Anterior cingulate cortex (tissue), 58 donors: ENCODE measurements at places on chromosomes 2 and 18.

DNA sequence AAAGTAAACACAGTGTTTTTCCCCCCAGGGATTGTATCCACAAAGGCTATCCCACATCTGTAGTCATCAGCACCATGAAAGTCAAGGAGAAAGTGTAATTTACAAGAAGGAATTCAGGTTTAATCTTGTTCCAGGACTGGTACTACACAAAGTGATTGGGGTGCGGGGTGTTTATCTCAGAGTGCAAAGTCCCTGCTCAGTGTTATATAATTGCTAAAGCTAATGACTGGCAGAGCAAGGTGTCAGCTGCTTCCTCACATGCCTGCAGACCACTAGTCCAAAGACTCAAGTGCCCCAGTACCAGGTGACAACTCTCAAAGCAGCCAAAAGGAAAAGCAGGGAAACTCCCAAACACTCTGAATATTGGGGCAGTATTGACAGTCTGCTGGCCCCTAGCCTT lies 40.4 kb upstream of the PDCL3 start:
- DNase-seq: no peak

- no peak for DNase-seq
Measured at GRCh38 chr2:70807102-70807827, 13.1 kb downstream of the CLEC4F start.

GRCh38 chr18:713135-713490 lies 683 bp upstream of the ENOSF1 start:
- no peak for DNase-seq

DNA sequence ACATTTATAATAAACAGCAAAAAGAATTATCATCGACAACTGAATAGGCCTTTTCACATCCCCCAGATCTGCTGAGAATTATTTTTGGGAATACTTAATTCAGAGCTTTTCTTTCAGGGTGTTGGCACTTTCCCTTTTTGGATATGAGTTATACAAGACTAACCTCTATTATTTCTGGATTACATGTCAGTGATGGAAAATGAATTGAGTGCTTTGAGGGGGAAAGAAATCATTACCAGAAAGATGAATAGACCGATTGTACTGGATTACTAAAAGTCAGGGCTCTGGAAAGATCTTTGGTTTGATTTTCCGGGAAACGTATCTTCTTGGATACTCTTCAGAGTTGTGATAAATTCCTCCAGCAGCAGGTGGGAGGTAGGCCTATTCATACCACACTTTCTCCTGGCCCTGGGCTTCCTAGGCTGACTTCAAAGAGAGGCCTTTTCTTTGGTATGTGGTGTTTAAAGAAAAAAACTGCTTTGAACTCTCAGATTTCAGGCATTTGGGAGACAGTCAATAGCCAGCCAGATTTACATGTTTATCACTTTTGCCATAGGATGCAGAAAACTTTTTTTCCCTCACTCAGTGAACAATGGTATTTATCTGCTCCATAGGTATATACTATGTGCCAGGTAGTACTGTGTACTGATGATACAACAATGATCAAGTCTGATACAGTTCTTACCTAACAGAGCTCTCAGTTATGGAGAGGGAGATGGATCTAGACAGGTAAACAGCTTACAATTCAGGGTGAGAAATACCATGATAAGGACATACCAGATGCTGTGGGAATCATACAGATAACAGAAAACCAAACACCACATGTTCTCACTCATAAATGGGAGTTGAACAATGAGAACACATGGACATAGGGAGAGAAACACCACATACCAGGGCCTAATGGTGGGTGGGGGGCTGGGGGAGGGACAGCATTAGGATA lies 63.3 kb upstream of the ACTR3 start:
- DNase-seq: no peak

- DNase-seq: no peak
Measured at GRCh38 chr2:167052825-167053224, 164.5 kb downstream of the XIRP2 start.

DNA sequence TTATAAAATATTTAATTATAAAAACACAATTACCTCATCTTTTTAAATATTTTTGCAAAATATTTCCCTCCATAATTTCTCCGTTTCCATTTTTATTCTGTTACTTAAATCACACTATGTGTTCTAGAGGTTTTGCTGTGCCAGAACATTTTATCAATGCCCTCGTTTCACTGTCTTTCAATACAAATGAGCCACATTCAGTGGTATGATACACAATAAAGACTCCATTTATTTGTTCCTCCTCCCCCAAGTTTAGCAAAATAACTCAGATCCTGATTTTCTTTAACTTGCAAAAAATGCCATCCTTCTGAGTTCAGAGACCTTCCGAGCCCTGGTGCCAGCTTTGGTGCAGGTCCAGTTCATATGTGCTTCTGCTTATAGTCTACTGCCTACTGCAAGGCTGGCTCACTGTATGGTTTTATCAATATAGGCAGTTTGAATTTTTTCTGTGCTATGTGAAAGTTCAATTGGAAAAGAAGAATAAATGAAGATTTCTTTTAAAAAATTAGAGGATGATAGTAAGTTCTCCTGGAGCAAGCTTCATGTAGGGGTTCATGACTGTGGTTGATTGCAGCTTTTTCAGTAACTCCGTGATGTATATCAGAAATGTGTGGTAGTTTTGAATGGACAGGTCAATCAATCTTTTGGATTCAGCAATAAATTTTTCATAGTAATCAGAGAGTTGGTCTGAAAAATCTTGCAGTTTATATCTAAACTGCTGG lies 42.5 kb downstream of the APOB start:
- no peak for DNase-seq

- DNase-seq: no peak
Measured at GRCh38 chr2:132366421-132367180, 50.0 kb upstream of the GPR39 start.

DNA sequence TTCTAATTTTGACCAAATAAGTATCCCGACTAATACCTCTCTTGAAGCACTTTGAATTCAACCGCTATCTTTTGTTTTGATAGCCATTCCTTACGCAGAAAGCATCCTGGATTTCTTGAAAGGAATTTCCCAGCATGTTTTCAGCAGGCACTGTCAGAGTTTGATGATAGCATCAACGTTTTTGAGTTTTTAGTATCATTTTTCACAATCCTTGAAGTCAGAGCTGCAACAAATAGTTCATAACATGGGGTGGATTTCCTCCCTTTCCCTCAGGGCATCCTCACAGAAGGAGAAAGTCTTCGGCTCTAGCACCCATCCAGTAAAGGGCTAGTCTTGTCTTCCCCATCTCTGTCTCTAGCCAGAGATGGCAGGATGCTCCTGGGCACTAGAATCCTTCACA lies 46.2 kb downstream of the ANKRD44 start:
- no peak for DNase-seq

- DNase-seq: no peak
Measured at GRCh38 chr2:122148128-122148767, 392.8 kb downstream of the TSN start.

DNA sequence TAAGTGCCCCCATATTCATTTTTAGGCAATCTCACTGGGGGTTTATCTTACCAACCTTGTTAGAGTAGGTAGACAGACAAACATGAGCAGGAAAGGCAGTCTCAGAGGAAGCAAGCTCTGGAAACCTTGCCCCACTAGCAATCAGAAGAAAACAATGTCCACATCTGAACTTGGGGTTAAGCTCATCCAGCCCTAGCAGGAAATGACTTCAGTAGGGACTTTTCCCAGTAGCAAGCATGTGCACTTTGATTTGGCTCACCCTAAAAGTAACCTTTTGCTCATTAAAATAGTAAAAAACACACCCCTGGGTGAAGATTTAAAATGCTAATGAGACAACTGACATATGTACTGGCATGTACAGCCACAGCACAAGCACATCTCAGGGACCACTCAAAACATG lies 175.5 kb downstream of the AKAIN1 start:
- no peak for DNase-seq

DNA sequence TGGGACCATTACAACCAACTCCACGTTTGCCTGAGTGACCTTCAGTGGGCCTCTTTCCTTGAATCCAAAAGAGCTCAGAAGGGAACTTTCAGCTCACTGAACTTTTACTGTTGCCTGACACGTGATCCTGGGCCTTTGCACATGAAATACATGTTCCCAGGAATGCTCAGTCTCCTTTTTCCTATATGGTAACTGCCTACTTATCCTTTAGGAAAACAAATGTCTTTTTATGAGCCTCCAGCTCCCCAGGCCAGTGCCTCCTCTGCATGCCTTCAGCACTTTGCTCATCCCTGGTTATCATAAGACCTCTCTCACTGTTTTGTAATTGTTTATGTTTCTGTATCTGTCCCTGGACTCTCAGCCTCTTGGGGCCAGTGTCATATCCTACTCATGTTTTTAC lies 5.1 kb downstream of the PLA2R1 start:
- DNase-seq: no peak

DNA sequence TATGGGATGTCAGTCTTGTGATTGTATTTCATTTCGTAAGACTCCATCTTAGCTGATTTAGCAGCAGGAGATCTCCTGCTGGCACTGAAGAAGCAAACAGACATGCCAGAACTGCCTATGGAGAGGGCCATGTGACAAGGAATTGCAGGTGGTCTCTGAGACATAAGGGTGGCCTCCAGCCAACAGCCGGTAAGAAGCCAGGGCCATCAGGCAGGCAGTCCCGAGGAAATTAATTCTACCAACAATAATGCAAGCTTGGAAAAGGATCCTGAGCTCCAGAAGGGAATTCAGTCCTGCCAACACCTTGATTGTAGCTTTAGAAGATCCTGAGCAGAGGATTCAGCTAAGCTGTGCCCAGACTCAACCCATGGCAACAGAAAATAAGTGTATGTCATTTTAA lies 87.1 kb upstream of the DNAJC10 start:
- no peak for DNase-seq

DNA sequence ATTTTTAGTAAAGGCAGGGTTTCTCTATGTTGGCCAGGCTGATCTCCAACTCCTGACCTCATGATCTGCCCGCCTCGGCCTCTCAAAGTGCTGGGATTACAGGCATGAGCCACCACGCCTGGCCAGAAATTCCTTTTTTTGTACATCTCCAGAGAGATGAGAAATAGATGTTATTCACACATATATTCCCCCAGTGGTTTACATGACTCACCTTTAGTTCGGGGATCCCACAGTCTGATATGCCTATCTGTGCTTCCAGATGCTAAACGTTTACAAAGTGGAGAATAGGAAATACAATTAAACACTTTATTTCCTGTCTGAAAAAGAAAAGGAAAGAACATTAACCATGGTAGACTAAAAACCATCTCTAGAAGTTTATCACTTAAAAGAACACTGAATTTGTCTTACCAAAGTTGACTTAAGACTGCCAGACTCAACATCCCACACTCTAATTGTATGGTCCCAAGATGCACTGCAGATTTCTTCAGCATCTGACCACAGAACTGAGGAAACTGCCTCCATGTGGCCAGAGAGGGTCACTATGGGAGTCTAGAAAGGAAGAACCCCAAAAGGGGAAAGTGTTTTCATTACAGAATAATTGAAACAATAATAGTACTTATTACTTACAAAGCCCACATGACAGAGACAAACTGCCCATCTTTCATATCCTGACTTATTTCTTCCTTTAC lies 12.6 kb upstream of the ICA1L start:
- no peak for DNase-seq

- DNase-seq: no peak
Measured at GRCh38 chr2:26687328-26687727, 5.2 kb upstream of the KCNK3 start.

GRCh38 chr2:128237081-128237534 lies 81.6 kb downstream of the HS6ST1 start:
- no peak for DNase-seq

DNA sequence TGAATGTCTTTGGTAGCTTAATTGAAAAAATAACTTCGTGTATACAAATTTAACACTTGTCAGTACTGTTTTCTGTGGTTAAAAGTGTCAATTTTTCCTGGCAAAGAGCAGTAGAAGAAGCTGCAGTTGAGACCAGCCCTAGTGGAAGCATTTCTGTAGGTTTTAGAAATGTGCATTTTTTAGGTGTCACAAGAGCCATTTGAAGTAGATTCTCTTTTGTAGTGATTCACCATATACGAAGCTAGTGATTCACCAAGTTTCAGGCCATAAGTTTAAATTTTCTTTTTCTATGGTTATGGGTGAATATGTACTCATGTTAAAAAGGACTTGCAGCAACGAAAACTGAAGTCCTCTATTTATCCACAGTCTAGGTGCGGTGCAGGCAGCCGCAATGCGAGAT lies 4.2 kb downstream of the NABP1 start:
- no peak for DNase-seq

- no peak for DNase-seq
Measured at GRCh38 chr2:110946902-110947301, 173.8 kb upstream of the BCL2L11 start.

GRCh38 chr2:221097568-221097915 lies 474.6 kb downstream of the EPHA4 start:
- DNase-seq: no peak

DNA sequence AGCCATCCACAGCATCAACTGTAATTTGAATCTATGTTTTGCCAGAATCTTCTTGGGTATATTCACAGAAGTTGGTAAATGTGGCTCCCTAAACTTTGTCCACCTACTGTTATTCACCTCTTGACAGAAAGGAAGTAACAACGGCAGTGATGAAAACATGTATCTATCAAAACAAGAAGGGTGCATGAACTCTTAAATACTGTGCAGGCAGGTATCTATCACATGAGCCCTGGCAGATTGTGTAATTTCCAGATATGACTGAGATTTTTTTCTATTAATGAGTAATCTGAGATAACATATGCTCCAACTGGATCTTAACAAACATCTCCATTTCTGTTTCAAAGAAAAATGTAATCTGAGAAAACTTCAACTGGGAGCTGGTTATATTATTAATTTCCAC lies 36.6 kb downstream of the SFT2D3 start:
- DNase-seq: no peak

DNA sequence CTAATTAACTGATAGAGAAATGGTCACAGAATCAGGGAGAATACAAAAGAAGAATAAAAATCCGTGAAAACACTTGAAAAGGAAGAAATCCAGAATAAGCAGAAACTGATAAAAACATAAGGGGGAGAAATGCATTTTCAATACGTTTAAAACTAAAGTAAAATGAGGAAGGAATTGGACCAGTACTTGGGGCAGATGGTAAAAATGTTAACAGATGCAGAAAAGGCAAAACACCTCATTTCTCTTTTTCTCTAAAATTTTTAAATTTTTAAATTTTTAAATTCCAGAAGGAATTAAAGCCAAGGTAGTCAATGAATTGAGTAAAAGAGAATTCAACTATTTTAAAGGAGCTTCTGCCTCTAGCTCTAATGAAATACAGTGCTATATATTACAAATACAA lies 353.9 kb downstream of the METTL4 start:
- DNase-seq: no peak

GRCh38 chr2:8570637-8571036 lies 111.2 kb upstream of the ID2 start:
- no peak for DNase-seq

- DNase-seq: no peak
Measured at GRCh38 chr2:46411985-46412384, 67.4 kb upstream of the TMEM247 start.

GRCh38 chr2:26570083-26570430 lies 71.1 kb downstream of the CIB4 start:
- DNase-seq: no peak

GRCh38 chr2:168784993-168785392 lies 17.4 kb upstream of the NOSTRIN start:
- DNase-seq: no peak

- peak; percentile 71 for DNase-seq
Measured at GRCh38 chr2:119290859-119291587, 67.4 kb downstream of the STEAP3 start.
